ENCODE measurements at places on chromosomes 6 and 20.

GRCh38 chr6:5840734-5841390, 165.9 kb downstream of the NRN1 start:
- DNase-seq: no peak

GRCh38 chr6:44038543-44039065, 88.6 kb downstream of the MRPL14 start:
- DNase-seq: no peak

- DNase-seq: no peak
Measured at GRCh38 chr6:135397172-135397952, 100.2 kb downstream of the AHI1 start.

DNA sequence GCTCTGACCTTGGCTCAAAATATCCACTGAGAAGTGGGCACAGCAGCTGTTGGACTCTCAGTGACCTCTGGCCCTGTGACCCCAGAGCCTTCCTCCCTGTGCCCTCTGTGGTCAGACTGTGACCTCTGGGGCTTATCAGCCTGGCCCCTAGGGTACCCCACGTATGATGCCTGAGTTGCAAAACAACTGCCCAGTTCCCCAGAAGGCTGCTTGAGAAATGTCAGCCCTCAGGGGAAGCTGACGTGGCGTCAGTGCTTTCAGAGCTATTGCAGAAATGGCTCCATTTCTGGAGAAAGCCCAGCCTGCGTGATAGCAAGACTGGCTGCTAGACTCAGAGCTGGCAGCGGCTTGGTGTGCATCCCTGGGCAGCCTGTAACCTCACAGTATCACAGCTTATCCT, 31.5 kb upstream of the TGM2 start:
- no peak for DNase-seq

GRCh38 chr6:154592199-154592860, 81.8 kb upstream of the CNKSR3 start:
- no peak for DNase-seq

DNA sequence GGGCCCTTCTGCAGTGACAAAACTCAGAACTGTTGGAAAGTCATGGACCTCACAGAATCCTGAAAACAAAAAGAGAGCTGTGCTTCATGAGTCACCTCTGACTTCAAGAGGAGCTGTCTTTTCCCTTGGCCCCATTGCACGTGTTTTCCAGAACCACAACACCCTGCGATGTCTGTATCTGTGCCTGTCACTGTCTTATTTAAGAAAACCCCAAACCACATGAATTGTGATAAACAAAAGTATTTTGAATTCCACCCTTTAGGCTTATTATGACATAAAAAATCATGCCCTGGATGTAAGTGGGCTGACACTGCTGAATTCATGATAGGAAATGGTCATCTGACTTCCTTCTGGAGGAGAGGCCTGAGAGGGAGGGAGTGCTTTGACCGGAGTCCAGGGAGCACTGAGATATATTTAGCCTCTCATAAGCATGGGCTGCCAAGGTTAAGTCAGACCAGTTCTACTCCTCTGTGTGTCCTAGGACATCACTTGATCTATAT, 96.4 kb upstream of the DUSP22 start:
- no peak for DNase-seq

DNA sequence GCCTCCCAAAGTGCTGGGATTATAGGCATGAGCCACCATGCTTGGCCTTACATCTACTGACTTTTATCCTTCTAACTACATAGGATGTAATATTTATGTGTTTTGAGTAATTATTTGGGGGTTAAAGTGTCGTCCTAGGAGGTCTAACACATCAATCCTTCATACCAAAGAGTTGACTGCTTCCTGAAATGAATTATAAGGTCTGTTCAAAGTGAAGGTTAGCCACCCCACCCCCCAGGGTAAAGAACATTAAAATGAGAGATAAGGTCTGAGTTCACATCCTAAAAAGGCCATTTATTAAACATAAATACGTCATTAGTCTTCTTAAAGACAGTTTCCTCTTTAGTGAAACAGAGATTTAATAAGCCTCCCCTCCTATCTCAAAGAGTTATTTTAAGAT, 33.8 kb downstream of the TNFAIP3 start:
- DNase-seq: no peak

- DNase-seq: peak; percentile 47
Measured at GRCh38 chr6:170524172-170524502, 29.0 kb downstream of the PSMB1 start.

GRCh38 chr6:110448846-110449540, 27.4 kb downstream of the SLC22A16 start:
- no peak for DNase-seq

DNA sequence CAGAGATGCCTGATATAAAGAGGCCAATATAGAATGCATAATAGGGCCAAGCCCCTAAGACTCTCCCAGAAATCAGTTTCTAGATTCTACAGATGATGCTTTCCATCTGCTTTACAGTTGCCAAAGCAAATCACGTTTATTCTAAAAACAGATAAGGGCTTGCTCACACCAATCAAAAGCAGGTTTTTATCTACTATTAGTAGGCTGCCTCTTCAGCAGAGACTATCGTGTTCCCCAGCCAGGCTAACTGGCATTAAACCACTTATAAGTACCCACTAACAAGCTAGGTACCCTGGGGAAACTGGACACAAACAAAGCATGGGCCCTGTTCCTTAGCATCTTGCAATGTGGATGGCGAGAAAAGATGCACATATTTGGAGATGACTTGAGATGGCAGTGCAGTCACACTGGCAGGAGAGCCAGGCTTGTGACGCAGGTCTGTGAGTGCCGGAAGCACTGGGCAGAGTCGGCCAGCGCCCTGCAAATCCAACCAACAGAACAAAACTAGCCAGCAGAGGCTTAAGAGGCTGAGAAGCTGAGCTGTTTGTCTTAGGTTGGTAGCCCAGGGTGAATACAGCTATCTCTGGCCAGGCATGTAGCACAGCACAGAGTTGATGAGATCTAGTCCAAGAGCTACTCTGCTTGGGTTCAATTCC, 73.4 kb downstream of the GFOD1 start:
- DNase-seq: no peak

DNA sequence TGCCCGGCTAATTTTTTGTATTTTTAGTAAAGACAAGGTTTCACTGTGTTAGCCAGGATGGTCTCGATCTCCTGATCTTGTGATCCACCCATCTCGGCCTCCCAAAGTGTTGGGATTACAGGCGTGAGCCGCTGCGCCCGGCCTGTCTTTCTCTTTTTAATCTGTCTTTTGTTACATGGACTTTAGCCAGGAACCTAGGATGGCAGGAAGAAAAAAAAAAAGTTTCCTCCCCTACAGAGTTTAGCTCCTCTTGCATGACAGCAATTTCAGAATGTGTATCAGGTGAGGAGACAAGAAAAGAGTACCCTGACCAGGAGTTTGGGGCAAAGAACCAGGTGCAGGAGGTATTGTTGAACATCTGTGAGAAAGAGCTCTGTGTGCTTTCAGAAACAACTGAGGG, 21.4 kb upstream of the TXLNB start:
- no peak for DNase-seq

DNA sequence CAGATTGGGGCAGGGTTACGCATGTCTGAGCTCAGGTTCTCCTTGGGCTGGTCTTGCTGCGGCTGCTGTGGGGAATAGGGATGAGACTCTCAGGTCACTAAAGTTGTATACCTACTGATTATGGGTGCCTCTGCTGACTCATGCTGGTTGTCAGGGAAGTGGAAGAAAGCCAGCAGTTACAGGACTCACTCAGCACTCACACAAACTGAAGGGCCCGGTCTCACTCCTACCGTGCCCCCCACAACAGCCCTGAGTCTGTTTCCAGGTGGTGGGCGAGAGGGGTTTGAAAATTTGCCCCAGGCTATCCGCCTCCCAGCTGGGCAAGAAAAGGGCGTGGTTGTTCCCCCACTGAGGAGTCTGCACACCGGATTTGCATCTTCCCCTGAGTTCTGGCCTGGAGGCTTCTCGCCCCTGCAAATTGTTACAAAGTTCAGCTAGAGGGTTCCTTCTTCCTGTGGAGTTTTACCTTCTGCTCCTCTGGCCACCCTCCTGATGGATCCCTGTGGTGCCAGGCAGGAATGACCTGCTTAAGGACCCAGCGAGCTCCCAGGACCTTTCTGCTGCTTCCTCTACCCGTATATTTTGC, 659.2 kb downstream of the HDGFL1 start:
- DNase-seq: no peak

DNA sequence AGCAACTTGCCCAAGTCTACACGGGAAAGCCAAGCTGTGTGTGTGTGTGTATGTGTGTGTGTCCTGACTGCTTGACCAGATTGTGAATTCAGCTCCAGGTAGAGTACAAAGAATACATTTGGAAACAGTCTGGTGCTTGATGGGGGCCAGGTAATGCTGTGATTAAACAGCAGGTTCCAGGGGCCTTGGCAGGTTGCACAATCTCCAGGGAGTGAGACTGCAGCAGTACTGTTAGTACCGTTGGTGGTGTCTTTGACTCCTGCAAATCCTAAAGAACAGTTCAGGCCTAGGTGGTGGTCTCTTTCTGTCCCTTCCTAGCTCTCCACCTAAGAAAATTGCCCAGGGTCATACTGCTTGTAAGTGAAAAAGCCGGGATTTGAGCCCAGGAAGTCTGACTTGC, 11.2 kb upstream of the PSMF1 start:
- no peak for DNase-seq

- DNase-seq: no peak
Measured at GRCh38 chr6:45420083-45420908, 42.6 kb upstream of the SUPT3H start.

DNA sequence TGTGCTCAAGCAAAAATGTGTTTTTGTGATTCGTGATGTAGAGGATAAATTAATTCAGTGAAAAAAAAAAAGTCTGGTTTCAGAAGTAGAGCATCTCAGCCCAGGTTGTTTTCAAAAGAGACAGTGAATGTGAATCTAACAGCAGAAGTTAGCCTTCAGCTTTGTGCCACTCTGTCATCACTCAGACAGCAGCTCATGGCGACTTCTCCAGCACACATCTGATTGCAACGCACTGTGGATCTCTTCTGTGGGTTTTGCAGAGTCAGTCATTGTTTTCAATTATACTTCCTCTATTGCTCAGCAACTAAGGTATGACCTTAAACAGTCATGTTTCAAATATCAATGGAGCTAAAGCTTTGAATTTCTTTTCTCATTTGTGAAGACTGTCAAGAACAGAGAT, 335.5 kb upstream of the POU3F2 start:
- no peak for DNase-seq

GRCh38 chr6:48775157-48775556, 664.2 kb upstream of the PTCHD4 start:
- no peak for DNase-seq

DNA sequence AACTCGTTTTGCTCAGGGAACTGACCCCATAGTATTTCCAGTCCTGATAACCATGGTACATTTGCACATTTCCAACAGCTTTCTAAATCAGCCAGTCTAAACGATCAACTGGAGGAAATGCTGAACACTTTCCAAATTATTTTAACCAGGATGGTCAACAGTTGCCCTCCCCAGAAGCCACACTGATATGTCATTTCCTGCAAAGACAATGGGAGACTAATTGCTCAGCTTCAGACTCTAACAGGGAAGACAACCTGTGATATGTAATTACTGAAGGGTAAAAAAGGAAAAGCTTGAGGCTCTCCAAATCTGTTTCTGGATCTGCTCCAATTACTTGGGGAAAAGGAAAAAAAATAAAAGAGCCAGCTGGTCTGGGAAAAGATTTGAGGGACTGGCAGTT, 88.8 kb downstream of the FYN start:
- DNase-seq: peak; percentile 82

DNA sequence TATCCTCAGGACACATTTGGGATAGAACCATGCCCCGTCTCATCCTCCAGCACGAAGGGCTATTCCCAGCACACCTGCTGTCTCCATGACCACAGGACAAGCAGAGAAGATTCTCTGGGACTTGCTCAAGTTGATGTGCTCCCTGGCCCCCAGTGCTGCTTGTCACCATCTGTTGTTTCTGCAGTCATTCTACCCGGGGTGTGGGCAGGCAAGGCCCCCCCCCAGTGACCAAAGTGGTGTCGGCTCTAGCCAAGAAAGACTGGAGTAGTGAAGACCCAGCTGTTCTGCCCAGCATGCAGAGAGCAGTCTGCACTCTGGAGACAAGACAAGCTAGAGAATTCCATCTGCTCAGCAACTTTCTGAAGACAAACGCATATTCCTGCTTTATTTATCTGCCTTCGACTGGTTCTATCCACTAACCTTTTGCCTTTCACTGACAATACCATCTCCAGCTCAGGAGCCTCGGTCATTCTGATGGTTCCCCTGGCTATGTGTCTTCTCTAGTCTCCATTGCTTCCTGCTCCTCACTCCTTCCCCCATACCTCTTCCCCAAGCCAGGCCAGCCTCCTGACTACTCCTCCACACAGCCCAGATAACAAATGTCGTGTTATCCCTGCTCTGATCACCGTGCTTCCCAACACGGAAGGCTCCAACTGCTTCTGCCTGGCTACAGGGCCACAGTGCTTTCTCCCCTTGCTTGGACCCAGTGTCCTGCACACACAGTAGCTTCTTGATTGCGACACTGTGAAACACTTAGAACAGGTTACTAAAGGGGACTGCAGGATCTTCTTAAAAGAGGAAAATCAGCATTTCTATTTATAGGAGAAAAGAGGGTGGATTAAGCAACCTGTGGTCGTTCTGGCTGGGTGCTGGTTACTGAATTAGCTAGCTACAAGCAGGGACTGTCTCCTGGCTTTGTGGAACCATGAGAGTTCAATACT, 86.7 kb upstream of the EMILIN3 start:
- no peak for DNase-seq

DNA sequence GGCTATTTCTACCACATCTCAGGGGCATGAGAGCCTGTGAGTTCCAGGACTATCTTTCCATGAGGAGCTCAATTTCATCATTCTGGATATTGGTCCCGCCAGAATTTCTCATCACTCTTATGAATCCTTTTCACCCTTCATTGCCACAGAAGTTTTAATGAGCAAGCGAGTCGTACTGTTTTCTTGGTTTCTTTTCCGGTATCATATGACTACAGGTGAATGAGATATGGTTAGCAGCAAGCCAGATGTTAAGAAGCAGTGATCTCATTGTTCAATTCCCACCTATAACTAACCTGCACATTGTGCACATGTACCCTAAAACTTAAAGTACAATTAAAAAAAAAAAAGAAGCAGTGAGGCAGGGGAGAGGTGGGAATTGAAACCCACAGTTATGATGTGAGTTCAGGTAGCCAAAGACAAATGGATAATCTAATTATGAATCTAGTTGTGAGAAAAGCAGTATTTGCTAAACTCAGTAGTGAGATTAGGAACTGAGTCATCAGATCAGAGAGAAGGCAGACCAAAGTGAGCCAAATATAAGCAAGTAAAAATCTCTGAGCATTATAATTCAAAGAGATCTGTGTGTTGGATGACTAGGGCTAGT, 78.0 kb upstream of the ELOVL5 start:
- DNase-seq: no peak

DNA sequence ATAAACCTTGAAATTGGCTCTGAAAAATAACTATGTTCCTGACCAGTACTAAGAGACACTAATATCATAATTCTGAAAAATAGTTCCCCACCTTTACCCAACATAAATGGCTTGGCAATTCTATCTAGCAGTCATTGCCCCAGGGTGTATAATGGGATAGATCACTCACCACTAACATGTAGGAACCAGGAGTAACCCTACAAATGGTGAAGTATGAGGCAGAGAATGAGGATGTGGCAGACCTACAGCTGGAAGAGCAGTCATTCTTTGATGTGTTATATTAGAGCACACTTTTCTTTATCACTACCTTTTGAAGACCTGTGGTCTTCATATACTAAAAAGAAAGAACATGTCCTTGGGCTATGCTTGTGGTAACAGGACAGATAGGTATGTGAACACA, 136.5 kb upstream of the SYNDIG1 start:
- DNase-seq: no peak
